CD4-positive, alpha-beta T cell treated with Interleukin-4 for 1 hour (primary cell): ENCODE measurements at places on chromosomes 11 and 22.

- DNase-seq = no peak
These were observed 1.4 kb downstream of the DTX4 start for GRCh38 chr11:59173080-59173963.

DNA sequence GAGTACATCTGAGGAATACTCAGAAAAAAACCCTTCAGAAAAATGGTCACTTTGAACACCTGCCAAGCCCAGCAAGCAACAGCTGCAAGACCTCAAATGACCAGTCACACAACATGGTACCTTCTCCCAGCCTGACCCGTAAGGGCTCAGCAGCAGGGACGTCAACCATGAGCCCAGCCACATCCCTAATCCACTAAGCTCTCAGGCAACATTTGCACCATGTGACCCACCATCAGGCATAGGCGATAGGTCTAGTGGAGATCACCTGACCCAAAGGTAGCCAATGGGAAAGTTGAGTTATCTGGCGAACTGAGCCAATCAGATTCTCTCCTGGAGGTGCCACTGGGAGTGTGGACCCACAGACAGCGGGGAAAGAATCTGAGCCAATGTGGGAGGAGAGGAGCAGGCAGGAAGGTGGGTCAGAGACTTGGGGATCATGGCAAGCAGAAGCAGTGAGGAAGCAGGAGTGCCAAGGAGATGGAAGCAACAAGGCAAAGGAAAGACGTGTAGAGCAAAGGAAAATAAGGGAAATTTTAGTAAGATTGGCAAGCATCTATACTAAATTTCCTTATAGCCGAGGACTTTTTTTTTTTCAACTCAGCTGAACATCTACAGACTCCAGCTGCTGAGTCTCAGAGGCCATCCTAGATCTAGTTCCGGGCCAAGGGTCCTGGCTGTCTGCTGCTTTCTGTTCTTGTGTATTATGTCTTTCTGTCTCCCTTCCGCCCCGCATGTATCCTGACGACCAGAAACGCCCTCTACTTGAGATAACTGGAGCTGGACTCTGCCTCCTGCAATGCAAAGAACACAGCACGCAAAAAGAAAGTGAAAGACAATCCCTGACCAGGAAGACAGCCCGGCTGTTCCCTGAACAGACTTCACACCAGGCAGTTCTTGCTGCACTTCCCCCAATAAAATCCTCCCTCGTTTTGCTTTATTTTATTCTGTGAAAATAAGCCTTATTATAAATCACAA, 11.0 kb upstream of the PLAAT2 start:
- peak; percentile 67 for DNase-seq

DNA sequence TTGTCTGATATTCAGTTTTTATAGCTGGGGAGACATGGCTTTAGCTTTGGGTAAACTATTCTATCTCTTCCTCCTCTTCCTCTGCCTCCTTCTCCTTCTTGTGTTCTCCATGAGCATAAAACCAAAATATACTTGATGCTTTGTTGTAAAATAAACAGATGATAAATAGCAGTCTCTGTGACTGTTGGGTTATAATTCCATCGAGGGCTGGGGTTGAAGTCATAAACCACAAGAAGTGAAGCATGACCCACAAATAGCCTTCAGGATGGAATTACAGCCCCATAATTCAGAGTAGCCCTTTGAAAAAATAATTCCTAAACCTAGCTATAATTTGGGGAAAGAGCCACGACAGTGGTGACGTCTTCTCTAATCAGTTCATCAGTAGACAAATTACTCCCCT, 177.7 kb downstream of the SNX19 start:
- DNase-seq = no peak

GRCh38 chr22:50567721-50568252, 5.1 kb upstream of the SYCE3 start:
- no peak for DNase-seq

- DNase-seq = no peak
These were observed 67.7 kb downstream of the LDLRAD3 start for GRCh38 chr11:36011574-36011973.

DNA sequence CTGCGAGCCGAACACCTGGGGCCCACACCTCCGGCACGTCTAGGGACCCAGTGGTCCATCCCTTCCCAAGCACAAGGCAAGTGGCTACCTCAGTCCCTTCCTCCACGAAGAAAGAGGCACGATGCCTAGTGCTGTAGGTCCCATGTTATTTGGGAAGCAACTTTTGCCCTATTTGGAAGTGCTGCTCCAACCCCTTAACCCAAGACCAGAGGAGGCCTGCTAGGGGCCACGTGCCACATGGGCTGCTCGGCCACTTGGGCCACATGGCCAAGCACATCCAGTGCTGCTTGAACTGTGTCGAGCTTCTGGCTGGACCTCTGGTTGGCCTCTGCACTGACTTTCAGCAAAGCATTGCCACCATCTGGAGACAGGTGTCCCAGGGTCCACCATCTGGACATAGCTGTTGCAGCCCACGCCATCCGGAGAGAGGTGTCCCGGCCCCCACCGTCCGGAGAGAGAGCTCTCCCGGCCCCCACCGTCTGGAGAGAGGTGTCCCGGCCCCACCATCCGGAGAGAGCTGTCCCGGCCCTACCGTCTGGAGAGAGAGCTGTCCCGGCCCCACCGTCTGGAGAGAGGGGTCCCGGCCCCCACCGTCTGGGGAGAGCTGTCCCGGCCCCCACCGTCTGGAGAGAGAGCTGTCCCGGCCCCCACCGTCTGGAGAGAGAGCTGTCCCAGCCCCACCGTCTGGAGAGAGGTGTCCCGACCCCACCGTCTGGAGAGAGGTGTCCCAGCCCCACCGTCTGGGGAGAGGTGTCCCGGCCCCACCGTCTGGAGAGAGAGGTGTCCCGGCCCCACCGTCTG, 6.5 kb upstream of the B4GALNT4 start:
- DNase-seq = no peak

DNA sequence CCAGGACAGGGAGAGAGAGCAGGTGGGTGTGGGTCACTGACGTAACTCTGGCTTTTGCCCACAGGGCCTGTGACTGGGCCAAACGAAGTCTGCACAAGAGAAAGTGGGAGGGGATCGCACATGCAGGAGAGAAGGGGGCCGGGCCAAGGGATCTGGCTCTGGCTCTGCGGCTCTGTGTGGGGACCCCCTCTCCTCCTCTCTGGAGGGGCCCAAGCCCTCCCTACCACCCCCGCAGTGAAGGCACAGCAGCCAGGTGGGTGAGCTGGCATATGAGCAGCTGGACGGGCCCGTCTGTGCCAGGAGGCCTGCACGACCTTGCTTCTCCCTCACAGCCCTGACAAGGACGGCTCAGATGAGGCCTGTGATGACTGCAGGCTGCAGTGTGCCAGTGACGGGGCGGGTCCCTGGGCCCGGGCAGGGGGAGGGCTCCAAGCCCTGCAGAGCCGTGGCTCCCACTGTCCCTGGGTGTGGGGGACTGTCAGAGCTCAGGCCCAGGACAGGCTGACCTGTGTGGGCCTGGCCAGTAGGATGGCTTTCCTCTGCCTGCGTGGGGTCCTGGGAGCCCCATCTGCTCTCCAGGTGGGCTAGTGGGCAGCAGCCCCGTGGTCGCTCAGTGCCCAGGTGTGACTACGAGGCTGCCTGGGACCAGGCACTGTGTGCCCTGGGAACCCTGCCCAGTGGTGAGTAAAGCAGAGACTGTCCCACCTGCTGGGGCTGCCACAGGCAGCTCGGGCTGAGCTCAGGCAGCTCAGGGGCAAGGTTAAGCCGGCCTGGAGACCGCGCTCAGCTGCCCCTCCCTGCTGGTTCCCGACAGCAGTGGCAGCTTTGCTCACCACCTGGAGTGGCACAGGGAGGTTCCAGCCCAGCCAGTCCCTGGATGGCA, 22.2 kb downstream of the MRGPRG start:
- DNase-seq = no peak

GRCh38 chr22:40002935-40003715, 8.4 kb downstream of the FAM83F start:
- no peak for DNase-seq

- DNase-seq = no peak
These were observed 324.7 kb downstream of the CASP12 start for GRCh38 chr11:104573441-104573990.

- no peak for DNase-seq
These were observed 485.1 kb downstream of the OPCML start for GRCh38 chr11:133047036-133047770.
